Myometrial cell (primary cell): ENCODE measurements at places on chromosomes 2 and 18. TPM values are rescaled to one million over a fixed set of nuclear protein-coding genes. Genes with fewer than 3 reads are reported as not detected.

GRP gene
- not detected in 2 replicates for total RNA-seq

RNU2-63P gene
- total RNA-seq, result not detected in 2 replicates

GREB1 gene
- total RNA-seq, result 0.18 TPM in 1 of 2 replicates, not detected in the other

ALPI gene
- total RNA-seq, result not detected in 2 replicates

FOXI3 gene
- total RNA-seq, result not detected in 2 replicates

CNGA3 gene
- not detected in 2 replicates for total RNA-seq

ASXL3 gene
- 0.35 TPM in 1 of 2 replicates, not detected in the other for total RNA-seq

AGPS gene
- total RNA-seq, result 20.0 and 36.6 TPM in 2 replicates

SPEG gene
- 11.8 and 17.4 TPM in 2 replicates for total RNA-seq

CCDC93 gene
- 7.5 and 7.6 TPM in 2 replicates for total RNA-seq

SNTG2 gene
- not detected in 2 replicates for total RNA-seq

RSAD2 gene
- not detected in 2 replicates for total RNA-seq

CROCC2 gene
- total RNA-seq, result 0.35 TPM in 1 of 2 replicates, not detected in the other

TIA1 gene
- total RNA-seq, result 35.7 and 47.3 TPM in 2 replicates

GPR45 gene
- total RNA-seq, result not detected in 2 replicates

MAP3K20 gene
- total RNA-seq, result 43.1 and 47.9 TPM in 2 replicates

IRS1 gene
- 27.7 and 31.4 TPM in 2 replicates for total RNA-seq

PARD6G gene
- total RNA-seq, result 0.71 TPM in 1 of 2 replicates, not detected in the other

SLC9A2 gene
- total RNA-seq, result not detected in 2 replicates

RAB1A gene
- 89.0 and 102 TPM in 2 replicates for total RNA-seq

REG3A gene
- not detected in 2 replicates for total RNA-seq

ZNF385B gene
- not detected in 2 replicates for total RNA-seq

GKN2 gene
- total RNA-seq, result not detected in 2 replicates

MITD1 gene
- 23.2 and 31.4 TPM in 2 replicates for total RNA-seq

APOB gene
- total RNA-seq, result not detected in 2 replicates

ALPP gene
- not detected in 2 replicates for total RNA-seq

ALLC gene
- not detected in 2 replicates for total RNA-seq

ATP6V1B1 gene
- under 0.01 TPM in 1 of 2 replicates, not detected in the other for total RNA-seq

TBR1 gene
- total RNA-seq, result not detected in 2 replicates

CRYBA2 gene
- not detected in 2 replicates for total RNA-seq

CENPA gene
- total RNA-seq, result 14.5 and 16.1 TPM in 2 replicates

DPP10 gene
- not detected in 2 replicates for total RNA-seq

SFTPB gene
- total RNA-seq, result under 0.01 TPM in 1 of 2 replicates, not detected in the other

FLACC1 gene
- 0.35 TPM in 1 of 2 replicates, not detected in the other for total RNA-seq

AQP12B gene
- total RNA-seq, result not detected in 2 replicates

ADRA2B gene
- not detected in 2 replicates for total RNA-seq

DSC3 gene
- total RNA-seq, result 0.58 and 0.89 TPM in 2 replicates

OSBPL6 gene
- 7.4 and 7.8 TPM in 2 replicates for total RNA-seq

OR6B2 gene
- total RNA-seq, result not detected in 2 replicates

SERPINB13 gene
- not detected in 2 replicates for total RNA-seq

TUBA3E gene
- total RNA-seq, result not detected in 2 replicates

RRM2 gene
- total RNA-seq, result 95.7 and 98.9 TPM in 2 replicates

ABHD1 gene
- not detected in 2 replicates for total RNA-seq

R3HDM1 gene
- 12.7 and 13.3 TPM in 2 replicates for total RNA-seq

TTR gene
- not detected in 2 replicates for total RNA-seq

REG3G gene
- total RNA-seq, result not detected in 2 replicates

WNT10A gene
- not detected in 2 replicates for total RNA-seq

HAAO gene
- not detected in 2 replicates for total RNA-seq

GALNT14 gene
- 0.18 and 0.29 TPM in 2 replicates for total RNA-seq

DSEL gene
- 15.9 and 16.7 TPM in 2 replicates for total RNA-seq

VWA3B gene
- not detected in 2 replicates for total RNA-seq

DAPL1 gene
- not detected in 2 replicates for total RNA-seq

OXER1 gene
- total RNA-seq, result not detected in 2 replicates

LAMA3 gene
- total RNA-seq, result 1.4 and 2.0 TPM in 2 replicates

COL6A3 gene
- 1,153 and 1,391 TPM in 2 replicates for total RNA-seq

CHRNG gene
- total RNA-seq, result not detected in 2 replicates

RUFY4 gene
- total RNA-seq, result not detected in 2 replicates

TRPM8 gene
- total RNA-seq, result not detected in 2 replicates

LINC00305 gene
- not detected in 2 replicates for total RNA-seq
